ENCODE measurements at places on chromosomes 1 and 21.

- no peak for DNase-seq
Measured at GRCh38 chr1:37763791-37764413, 1.0 kb downstream of the EPHA10 start.

DNA sequence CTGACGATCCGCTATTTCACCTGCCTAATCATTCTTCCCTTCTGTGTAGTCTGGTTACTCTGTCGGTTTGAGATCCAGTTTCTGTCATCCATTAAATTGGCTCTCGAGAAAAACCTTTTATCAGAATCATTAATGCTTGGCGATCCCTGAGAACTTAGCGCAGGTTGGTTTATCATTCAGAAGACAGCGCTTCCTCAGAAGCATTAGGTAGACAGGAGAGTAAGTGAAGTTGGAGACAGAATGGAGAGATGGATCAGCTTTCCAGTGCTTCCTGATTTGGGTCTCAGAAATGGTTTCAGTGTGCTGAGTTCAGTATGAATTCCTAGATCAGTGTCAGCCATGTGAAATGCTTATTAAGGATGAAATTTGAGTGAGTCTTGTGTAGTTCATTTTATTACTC is 1.3 kb downstream of the USP1 start:
- DNase-seq, result no peak

GRCh38 chr1:211879475-211879874 is 48.9 kb upstream of the LPGAT1 start:
- no peak for DNase-seq

GRCh38 chr1:207745839-207746767 is 5.8 kb upstream of the CD46 start:
- no peak for DNase-seq

- DNase-seq, result no peak
Measured at GRCh38 chr1:18934205-18935000, 22.1 kb downstream of the IFFO2 start.

Data from glutamatergic neuron (in vitro differentiated cells).